ENCODE measurements at places on chromosomes 3 and 15.

GRCh38 chr3:48661501-48662144 is 1.1 kb downstream of the CELSR3 start:
- peak; percentile 77 for DNase-seq

DNA sequence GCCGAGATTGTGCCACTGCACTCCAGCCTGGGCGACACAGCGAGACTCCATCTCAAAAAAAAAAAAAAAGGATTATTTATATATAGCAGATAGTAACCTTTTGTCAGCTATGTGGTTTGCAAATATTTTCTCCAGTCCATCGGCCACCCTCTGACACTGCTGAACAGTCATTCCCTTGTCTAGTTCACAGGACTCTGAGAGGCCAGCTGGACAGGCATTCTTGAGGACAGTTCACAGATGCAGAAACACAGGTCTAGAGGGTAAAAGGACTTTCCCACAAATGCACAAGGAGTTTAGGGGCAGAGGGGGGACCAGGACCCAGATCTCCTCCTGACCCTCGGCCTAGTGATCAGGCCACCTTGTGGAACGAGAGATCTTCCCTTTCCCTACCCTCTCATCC is 7.5 kb upstream of the TMEM40 start:
- no peak for DNase-seq

DNA sequence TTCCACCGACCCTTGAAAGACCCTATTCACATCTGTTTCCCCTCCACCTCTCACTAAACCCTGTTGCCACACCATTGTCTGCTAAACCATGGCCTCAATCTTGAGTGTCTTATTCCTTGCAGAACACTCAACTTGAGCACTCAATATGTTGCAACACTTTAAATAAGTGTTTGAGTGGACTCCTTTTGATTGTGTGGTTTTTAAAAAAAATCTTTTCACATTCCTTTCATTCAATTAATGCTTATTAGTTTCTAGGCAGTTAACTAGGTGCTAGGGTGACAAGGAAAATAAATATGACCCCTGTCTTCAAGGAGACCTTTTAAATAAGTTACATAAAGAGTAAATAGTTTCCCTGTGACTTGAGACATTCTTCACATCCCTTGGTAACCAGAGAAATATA is 13.3 kb upstream of the HHLA2 start:
- DNase-seq, result no peak

DNA sequence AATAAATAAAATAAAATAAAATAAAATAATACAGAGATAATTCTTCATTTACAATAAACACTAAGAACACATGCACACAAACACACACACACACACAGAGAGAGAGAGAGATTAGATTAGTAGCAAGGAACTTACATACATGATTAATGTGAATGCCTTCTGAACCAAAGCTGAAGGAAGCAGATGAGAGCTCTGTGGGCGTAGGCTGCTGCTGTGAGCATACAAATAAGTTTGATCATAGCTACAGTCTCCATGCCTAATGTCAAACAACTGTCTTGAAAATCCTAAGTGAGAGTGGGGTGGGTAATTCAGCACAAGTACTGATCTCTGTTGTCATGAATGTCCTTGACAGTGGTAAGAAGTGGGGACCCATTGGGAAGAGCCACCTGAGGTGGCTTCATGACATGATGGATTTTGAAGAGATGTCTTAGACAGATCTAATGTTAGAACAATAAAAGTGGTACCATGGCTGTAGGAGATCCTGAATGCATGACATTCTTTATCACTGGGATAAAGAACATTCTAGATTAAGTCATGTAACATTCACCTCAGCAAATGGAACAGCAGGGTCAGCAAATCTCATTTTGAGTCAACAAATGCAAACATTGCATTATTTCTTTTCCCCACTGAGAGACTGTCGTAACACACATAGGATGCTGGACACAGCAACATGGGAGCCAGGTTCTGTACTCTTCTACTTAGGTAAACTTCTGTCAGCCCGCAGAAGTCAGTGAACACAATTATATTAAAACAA is 46.2 kb downstream of the CHL1 start:
- no peak for DNase-seq

GRCh38 chr3:45524565-45524964 is 70.0 kb upstream of the LIMD1 start:
- DNase-seq, result no peak

- DNase-seq, result no peak
Observed at GRCh38 chr15:64938192-64938591, 26.5 kb downstream of the ANKDD1A start.

- no peak for DNase-seq
Observed at GRCh38 chr15:70853318-70853972, 512 bp downstream of the LARP6 start.

DNA sequence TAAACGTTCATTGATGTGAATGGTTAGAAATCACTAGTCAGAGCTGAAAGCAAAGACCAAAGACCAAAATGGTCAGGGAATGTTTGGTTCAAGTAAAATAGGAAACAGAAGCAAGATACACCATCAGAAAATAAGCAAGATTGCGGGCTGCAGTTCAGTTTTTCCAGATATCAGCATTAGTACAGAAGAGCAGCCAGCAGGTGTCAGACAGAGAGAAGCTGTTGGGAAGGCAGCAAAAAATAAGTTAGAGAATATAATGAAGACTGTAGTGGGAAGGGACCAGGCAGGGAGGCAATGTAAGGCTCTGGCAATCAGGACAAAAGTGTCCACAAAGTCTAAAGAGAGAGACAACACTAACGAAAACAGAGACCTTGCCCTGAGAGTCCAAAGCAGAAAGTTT is 639.4 kb upstream of the NAALADL2 start:
- no peak for DNase-seq

DNA sequence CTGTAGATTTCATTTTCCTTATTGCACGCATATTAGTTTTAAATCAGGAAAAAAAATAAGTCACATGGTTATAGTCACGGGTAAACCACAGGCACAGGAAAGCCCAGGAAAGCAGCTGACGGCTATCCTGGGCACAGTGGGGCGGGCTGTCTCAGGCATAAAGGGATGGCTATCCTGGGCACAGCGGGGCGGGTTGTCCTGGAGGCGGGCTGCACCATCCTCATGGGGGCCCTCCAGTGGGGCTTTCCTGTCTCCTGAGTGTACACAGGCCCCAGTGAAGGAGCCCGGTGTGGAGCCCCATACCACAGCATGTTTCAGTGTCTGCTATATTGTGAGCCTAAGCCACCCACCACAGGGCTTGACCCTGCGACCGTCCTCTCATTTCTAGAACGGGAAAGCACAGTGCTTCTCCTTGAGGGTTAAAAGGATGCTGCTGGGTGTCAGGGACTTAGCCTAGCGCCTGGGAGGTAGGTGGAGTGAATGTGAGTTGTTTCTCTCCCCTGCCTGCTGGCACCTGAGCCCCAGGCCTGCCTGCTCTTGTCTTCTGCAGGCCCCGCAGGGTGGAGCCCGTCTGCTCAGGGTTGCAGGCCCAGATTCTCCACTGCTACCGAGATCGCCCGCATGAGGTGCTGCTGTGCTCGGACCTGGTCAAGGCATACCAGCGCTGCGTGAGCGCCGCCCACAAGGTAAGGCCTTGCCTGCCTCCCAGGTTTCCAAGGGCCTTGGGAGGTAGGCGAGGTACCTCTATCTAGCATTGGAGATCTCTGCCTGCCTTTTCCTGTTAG is 25.9 kb upstream of the PLXNA1 start:
- DNase-seq, result no peak

DNA sequence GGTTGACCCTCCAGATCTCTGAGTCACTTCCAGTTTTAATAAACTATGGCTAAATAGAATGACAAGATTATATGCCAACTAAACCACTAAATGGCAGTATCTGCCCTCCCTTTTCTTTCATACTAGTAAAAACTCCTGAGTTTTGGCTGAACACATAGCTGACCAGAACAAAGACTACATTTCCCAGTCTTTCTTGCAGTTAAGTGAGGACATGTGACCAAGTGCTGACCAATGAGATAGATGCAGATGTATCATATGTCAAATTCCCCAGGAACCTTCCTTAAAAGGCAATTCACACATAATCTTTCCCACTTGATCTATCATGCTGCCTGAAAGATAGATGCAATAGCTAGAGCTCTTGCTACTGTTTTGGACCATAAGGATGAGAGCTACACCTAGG is 191.3 kb downstream of the SHOX2 start:
- DNase-seq, result no peak

DNA sequence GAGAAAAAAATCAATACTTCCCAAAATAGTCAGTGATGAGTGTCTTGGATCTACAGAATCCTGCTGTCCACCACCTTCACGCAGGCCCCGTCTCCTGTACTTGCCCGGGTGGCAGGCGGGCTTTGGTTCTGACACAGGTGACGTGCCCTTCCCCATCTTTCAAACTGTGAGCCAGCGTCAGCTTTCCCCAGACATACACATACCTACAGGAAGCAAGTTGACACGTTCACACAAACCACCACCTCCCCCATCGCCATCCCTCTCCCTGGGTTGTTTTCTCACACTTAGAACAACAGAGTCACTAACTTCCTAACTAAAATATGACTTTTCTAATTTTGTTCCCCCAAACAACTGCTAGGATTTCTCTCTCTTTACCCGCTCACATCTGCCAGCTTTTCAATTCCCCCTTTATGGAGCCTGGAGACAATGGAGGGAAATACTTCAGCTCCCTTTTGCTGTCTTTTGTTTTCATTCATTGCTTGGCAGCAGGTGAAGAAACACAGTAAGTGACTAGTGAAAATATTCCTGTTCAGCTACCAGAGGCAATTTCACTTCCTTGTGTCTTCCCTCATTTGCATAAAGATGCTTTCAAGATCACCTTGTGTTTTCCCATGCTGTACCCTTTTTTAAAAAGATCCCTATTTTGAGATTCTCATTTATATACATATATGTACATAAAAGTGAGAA is 248.3 kb downstream of the SLCO3A1 start:
- DNase-seq, result peak; percentile 26

DNA sequence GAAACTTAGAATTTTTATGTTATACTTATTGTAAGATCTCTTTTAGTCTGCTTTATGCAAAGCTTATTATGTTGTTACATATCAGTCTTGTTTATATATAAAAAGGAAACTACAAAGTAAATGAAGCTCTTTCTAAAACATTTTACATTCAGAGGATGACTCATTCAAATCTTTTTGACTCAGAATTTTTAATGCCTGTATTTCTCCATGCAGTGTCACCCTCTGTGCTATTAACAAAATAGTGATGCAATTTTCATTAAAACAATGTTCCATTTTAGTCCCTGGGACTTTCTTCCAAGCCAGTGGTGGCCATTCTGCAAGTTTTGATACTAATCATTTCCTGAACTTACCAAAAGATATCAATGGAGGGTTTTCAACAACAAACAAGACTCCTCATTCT is 216.1 kb downstream of the NAALADL2 start:
- no peak for DNase-seq

GRCh38 chr3:117610156-117610555 is 900.6 kb downstream of the TUSC7 start:
- no peak for DNase-seq

DNA sequence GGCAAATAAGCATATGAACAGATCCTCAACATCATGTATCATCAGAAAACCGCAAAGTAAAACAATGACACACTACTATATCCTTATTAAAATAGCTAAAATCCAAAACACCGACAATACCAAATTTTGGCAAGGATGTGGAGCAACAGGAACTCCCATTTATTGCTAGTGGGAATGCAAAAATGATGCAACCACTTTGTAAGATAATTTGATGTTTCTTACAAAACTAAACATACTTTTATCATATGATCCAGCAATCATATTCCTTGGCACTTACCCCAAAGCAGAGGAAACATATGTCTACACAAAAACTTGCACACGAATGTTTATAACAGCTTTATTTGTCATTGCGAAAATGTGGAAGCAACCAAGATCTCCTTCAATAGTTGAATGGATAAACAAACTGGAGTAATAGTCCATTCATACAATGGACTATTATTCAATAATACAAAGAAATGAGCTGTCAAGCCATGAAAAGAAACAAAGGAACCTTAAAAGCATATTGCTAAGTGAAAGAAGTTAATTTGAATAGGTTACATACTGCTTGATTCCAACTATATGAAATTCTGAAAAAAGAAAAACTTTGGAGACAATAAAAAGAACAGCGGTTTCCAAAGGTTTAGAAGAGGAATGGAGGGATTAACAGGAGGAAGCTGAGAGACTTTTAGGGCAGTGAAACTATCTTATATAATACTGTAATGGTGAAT is 172.0 kb downstream of the VPS13C start:
- no peak for DNase-seq

GRCh38 chr3:16842272-16843270 is 42.2 kb upstream of the PLCL2 start:
- DNase-seq, result peak; percentile 79

DNA sequence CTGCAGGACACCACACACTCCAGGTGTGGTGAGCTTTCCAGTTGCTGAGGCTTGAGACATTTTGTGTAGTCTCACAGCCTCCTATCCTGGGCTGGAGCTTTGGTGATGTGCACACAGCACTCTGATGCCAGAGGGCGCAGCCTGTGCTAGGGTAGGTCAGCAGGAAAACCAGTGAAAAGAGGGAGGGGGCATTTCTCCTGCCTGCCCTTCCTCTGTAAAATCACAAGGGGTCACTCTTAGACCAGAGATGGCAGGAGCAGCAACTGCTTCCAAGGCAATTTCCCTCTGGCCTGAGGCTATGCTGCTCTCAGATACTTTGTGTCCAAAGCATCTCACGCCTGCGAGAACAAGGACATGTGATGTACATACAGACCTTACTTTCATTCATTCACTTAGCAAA is 16.5 kb upstream of the MUSTN1 start:
- peak; percentile 34 for DNase-seq

DNA sequence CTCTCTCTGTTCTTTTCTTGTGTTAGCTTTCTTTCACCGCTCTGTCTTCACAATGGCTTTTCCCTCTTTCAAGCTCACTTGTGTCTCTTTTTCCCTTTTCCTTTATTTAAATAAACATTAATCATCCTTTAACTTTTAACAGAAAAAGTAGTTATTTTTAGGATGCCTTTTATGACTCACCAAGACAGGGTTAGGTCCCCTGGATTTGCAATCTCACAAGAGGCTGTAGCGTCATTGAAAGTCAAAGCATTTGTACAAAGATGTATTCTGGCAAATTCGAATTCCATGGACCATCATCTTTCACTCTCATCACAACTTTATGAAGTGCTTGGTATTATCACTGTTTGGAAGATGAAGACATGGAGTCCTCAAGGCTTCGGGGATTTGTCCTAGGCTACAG is 34.8 kb upstream of the MCTP2 start:
- DNase-seq, result no peak

- no peak for DNase-seq
Observed at GRCh38 chr3:68953816-68954444, 21.6 kb upstream of the TAFA4 start.

- no peak for DNase-seq
Observed at GRCh38 chr15:77974098-77974414, 103.5 kb downstream of the TBC1D2B start.

- DNase-seq, result no peak
Observed at GRCh38 chr3:25120665-25121064, 307.4 kb upstream of the RARB start.

- DNase-seq, result no peak
Observed at GRCh38 chr3:39318301-39318700, 11.2 kb upstream of the CCR8 start.
